GOT3 (cell line): ENCODE measurements at places on chromosomes 4 and X.

DNA sequence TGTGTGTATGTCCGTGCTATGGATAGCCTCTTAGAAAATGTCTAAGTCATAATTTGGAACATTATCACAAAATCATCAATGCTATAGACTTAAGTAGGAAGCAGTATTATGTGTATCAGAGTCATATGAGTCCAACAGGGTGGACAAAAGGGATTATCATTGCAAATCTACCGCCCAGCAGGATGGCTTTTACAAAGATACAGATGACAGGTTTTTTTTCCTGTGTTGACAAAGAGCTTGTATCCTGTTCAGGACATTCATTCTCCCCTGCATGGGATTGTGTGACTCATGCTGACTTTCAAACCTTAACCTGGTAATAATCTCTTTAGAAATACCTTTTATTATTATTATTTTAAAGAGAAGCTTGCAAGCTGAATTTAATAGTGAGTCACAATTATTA, 310.3 kb upstream of the GNPDA2 start:
- DNase-seq = no peak

DNA sequence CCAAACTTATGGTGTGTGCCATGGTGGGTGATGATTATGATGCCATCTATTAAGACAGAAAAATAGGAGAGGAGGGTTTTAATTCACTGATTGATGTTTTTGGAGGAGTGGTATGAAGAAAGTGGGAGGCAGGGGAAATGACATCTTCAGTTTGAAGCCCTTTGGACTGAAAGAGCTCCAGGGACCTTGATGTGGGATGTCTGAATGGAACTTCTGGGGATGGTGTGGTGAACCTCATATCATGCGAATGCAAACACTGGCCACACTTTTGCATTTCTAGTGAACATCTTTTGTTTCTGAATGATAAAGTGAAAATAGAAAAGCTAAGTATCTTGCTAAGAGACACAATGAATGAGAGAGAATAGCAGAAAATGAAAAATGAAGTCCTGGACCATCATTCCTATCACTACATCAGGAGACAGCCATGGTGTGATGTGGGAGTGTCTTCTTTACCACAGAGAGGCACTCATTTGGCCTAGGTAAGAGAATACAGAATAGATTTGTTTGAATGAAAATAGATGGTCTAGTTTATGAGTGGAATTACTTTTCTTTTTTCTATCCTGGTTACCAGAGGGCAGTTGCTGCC, 123.5 kb downstream of the ZNF827 start:
- DNase-seq = no peak

- no peak for DNase-seq
These were observed 38.1 kb upstream of the UGT2B15 start for GRCh38 chr4:68708566-68708965.

DNA sequence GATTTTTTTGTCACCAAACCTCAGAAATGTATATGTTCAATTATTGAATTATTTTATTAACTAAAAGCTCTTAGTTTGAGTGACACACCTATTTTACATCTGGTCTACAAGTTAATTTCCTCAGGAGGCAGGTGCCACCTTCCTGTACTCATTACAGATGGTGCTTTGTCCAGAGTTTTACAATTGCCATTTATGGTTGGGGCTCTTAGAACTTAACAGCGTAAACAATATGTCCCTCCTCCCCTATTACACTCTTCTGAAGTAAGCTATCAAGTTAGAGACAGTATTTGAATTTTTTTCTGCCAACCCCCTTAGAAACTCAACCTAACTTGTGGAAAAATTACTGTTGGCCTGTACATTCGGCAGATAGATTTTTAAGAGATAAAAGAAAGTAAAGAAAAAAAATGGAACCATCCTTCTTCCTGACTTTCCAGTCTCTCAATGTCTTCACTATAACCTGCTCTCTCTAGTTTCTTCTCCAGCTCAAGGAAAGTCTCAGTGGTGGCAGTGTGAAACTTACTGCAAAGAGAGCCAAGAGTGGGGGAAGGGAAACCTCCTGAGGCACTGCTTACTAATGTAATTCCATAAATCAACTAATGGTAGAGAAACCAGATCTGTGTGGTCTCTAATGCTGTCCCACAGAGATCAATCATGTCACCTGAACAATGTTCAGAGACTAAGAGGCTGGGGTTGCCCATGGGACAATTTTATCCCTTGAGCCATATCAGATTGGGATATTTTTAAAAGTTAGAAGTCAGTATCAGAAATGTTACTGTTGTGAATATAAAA, 7.8 kb downstream of the CXXC4 start:
- DNase-seq = no peak

GRCh38 chr4:14787894-14788293, 214.4 kb upstream of the CPEB2 start:
- no peak for DNase-seq

DNA sequence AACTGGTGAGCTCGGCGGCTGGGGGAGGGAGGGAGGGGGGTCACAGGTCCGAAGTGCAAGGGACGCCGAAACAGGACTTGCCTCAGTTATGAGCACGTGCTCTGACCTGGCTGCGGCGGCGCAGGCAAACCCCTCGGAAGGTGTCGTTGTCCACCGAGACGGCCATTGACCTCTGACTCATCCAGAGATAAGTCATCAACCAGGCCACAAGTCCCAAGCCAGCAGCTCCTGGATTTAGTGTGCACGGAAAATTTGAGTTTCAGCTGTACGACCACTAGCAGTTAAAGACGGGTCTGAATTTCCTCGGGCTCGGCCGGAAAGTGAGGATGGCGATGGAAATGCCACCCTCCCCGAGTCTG, 674 bp downstream of the SH3D19 start:
- no peak for DNase-seq

DNA sequence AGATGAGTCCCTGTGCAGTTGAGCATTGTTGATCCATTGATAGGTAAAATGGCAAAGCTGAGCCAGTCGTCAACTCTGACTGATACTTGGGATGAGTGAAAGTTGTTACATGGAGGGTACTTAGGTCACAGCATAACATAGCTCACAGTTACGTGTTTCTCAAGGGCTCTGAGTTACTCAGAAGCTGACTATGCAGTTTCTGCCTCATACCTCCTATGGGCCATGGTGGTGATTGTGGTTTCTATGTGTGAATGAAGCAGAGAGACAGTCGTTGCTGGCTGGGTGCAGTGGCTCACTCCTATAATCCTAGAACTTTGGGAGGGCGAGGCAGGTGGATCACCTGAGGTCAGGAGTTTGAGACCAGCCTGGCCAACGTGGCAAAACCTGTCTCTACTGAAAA, 30.8 kb downstream of the FRMPD3 start:
- no peak for DNase-seq

DNA sequence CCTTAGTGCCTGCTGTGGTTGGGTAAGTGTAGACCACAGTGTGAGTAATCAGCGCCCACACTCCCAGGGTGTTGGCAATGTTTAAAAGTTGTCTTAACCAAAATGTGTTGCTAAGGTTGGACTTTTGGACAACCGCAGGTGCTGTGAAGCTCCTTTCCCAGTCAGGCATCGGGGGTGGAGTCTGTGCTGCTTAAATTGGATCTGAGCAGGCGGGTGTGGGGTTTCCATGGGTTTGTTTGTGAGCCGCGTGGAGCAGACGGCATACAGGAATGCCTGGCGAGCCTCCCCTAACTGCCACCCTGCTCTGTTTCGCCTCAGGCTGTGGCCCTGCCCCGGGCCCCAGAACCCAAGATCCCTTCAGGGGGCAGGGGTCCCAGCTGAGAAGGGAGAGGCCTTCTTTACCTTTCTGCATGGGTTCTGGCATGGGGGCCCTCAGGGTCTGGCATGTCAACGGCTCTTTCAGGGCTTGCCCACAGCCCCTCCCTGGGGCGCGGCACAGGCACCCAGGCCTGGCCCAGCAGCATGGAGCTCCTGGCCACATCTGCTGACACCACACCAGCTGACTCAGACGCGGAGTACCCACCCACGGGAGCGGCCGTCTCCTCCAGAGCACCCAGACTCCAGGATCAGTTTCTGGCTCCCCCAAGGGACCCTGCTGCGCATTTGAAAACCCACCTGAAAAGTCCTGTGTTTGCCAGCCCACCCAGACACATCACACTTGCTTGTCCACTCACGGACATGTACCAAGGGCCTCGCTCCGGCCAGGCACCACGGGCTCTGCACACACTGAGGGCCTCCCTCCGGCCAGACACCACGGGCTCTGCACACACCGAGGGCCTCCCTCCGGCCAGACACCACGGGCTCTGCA, 5.1 kb upstream of the SPON2 start:
- no peak for DNase-seq

GRCh38 chr4:1541449-1542225, 135.4 kb upstream of the NKX1-1 start:
- no peak for DNase-seq

DNA sequence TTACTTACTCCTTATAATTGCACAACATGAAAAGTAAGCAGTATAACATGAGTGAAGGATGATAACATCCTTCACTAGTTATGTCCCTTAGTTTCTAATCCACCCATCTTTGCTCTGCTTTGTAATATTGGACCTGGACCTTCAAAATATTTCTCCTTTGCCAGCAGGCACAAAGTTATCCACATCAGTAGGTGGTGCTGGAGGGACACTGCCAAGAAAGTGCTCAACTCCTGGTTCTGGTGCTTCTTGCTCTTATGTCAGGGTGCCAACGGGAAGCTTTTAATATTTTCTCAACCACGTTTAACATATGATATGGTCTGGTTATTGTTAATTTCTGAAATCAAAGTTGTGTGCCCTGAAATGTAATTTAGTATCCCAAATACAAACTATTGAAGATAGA, 49.1 kb downstream of the TMEM165 start:
- DNase-seq = no peak

- no peak for DNase-seq
These were observed 1754.3 kb upstream of the AGA start for GRCh38 chr4:179196511-179196910.

DNA sequence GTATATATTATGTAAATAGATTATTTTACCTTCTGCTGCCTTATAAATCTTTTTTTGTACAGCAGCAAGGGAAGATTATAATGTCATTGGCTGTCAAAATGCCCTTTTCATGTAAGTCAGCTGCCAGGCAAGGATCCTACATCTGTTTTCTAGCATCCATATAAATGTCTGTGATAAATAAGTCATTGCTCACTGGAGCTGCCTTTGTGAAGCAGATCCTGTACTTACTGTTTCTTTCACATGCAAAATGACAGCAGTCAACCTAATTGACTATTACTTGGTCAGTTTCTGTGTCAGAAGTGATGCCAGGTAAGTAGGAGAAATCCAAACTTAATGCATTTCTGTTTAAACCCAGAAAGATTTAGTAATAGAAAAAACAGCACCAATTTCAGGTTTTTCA, 620.7 kb downstream of the RPA4 start:
- no peak for DNase-seq

DNA sequence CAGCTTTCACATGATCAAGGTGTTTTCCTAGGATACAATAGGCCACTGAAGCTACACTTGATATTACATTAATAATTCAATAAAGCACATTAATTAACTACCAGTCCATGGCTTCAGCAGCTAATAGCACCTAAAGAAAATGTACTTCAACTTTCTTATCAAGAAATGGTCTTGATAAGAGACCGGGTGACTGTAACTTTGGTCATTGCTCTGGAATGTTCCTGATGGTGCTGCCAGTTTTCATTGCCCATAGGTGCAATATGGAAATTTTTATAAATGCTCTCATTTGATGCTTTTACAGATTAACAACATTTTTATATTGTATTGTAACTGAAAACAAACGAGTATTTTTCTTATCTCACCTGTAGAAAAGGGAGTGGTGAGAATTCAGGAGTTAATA, 165.4 kb downstream of the SHROOM3 start:
- DNase-seq = no peak

DNA sequence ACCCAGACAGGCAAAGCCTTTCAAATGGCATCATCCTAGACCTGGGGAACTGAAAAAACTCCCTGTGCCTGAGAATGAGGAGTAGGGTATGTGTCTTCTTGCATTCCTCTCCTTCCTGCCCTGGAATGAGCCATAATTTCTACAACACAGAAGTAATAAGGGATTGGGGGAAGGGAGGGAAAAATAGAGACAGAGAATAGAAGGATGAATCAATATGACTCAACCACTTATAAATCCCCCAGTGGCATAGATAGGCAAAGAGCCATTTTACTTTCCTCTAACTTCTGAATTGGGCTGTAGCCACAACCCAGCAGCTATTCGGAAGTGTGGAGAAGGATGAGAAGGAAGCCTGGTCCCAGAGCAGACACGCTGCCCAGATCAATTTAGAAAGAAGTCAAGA, 99.9 kb downstream of the NHS start:
- DNase-seq = no peak

DNA sequence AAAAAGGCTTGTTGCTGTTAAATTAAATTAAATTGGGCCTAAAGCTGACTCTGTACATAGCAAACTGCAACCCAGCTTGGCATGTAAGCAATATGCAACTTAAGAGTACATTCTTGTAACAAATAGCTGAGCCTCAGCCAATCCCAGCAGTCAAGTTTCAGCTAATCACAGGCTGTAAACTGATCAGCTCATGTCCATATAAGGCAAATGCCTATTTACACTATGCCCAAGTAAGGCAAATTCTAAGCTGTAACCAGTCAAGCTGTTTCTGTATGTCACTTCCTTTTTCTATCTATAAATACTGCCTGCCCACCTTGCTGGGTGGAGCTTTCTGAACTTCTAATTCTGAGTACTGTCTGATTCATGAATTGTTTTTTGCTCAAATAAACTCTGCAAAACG, 429.1 kb upstream of the FTHL17 start:
- DNase-seq = no peak

DNA sequence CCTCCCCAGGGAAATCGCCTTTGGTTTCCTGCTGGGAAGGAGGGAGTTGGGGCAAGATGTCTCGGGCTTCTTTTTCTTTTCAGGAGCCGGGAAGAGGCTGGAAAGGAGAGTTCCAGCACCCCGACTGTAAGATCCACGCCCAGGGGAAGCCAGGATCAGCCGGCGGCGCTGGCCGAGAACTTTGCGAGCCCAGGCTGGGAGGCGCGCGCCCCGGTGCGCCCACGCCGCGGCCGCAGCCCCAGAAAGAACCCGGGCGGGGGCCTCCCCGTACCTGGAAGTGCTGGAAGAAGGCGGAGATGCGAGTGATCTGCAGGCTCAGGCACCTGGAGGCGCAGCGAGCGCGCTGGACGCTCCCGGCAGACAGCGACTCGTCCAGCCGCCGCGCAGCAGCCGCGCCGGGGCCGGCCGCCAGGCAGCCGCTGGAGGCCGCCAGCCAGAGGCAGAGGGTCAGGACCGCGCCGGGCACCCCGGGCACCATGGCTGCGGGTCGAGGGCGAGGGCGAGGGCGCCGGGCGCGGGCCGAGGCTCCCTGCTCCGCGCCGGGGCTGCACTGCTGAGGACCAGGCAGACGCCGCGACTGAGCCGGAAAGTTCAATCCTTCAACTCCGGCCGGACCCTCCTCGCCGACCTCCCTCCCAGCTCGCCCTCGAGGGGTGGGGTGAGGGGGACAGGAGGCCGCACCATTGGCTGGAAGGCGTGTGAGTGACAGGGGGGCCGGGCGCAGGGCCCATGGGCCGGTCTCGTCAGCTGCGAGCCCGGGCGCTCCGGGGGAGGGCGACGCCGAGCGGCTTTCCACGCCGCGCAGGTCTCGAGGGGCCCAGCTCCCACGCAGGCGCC, at the start of gene ANOS1:
Gene ANOS1, minus strand, starts transcription at position 579 of the 837 bp plus-strand sequence. Its CDS starts 101 bp downstream, at position 478.
- DNase-seq = no peak

GRCh38 chr4:183918696-183919095, 13.6 kb downstream of the STOX2 start:
- DNase-seq = no peak
